ENCODE measurements at places on chromosomes 7 and 10.

GRCh38 chr10:7532723-7533498 is 122.1 kb upstream of the SFMBT2 start:
- no peak for DNase-seq

DNA sequence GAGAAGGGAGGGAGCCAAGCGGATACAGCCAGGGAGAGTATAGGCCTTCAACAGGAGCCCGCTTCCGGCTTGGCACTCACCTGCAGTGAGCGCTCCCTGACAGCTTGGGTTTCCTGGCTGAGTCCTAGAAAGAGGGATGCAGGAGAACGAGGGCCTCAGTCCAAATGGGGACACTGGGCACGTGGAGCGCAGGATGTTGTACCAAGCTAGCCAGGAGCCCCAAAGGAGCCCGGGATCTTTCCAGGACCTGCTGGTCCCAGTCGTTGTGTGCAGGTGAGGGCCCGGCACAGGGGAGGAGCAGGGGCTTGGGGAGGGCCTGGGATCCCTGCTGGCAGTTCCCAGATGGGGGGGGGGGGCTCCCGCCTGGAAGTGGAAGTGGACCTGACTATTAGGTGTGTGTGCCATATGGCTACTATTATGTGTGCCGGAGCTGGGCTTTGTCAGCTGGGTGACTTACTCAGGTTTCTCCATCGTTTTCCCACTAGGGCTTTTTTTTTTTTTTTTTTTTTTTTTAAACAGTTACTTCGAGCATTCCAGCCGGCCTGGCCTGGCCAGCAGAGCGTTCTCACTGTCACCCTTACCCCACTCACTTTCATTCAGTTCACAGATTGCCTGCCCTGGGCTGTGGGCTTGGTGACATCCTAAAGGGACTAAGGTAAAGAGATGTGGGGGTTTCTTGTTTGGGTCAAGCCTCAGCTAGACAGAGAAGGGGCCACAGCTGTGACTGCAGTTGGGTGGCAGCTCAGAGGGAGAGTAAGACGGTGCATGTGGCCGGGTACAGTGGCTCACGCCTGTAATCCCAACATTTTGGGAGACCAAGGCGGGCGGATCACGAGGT is 3.8 kb downstream of the AGAP3 start:
- no peak for DNase-seq

GRCh38 chr10:21238717-21239116 is 286.8 kb downstream of the SKIDA1 start:
- no peak for DNase-seq

- no peak for DNase-seq
These were observed 155.5 kb upstream of the PCBD1 start for GRCh38 chr10:71043858-71044257.

DNA sequence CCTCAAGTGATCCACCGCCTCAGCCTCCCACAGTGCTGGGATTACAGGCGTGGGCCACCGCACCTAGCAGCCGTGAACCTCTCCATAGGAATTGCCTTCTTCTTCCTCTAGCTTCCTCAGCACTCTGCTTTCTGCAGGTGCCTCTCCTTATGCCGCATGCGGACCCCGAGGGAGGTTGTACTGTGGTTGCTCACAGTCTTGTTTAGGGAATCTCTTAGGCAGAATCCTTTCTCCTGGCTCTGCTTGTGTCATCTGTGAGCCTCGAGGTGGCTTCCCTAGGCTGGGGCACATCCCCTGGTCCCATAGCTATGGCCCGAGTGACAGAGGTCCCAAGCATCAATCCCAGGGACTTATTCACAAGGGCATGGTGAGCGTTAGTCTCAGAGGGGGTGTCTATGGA is 33.2 kb upstream of the GIMAP8 start:
- DNase-seq: no peak

DNA sequence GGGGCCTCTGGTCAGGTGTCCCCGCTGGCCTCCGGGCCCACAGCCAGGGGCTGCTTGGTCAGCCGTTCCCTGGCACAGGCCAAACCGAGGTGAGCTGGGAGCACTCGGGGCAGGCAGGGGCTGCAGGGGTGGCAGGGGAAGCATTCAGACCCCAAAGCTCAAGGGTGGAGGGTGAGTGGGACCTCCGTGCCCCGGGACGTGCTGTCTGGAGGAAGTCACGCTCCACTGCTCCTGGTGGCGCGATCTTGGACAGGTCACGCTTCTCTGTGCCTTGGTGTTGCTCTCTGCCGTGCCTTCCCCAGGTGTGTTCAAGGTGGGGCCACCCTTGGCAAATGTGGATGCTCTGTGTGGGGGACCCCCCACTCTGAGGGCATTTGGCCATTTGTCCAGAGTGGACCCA is 24.6 kb upstream of the ELFN1 start:
- no peak for DNase-seq

DNA sequence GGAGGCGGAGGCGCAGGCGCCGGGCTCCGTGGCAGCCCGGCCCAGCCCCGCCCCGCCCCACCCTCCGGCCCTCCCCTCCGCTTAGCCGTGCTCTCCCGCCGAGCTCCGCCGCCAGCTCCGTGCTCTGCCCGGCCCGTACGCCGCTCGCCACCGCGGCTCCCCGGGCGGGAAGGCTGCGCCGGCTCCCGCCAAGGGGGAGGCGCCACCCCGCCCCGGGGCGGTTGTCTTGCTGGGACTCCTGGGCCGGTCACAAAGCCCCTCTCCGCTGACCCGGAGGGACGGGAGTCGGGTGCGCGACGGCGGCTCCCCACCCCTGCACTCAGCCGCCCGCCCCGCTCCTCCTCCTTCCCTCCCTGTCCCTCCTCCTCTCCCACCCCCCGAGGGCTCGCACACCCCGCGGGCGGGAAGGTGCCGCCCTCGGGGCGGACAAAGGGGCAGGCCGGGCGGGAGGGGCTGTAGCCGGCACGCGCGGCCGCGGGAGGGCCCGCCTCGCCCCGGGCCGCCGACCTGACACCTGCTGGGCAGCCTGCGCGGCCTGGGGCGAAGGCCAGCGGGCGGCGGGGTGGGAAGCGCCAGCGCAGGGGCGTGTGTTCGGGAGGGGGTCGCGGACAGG is 11.5 kb upstream of the SP8 start:
- no peak for DNase-seq

- DNase-seq: no peak
These were observed 261.4 kb upstream of the ZWINT start for GRCh38 chr10:56622335-56622973.

DNA sequence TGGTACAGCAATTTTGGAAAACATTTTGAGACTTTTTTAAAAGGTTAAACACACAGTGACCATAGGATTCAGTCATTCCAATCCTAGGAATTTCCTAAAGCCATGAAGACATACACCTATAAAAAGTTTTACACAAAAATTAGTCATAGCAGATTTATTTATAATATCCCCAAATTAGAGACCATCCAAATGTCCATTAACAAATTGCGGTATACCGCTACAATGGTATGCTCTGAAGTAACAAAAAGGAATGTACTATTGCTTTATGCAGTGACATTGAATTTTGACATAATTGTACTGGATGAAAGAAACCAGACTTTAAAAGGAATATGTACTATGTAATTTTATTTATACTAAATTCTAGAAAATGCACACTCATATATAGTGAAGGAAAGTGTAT is 362.8 kb downstream of the HGF start:
- no peak for DNase-seq

- no peak for DNase-seq
These were observed 224.0 kb upstream of the PLXDC2 start for GRCh38 chr10:19592276-19592675.

- no peak for DNase-seq
These were observed 60.3 kb upstream of the FOXP2 start for GRCh38 chr7:114354306-114354705.

DNA sequence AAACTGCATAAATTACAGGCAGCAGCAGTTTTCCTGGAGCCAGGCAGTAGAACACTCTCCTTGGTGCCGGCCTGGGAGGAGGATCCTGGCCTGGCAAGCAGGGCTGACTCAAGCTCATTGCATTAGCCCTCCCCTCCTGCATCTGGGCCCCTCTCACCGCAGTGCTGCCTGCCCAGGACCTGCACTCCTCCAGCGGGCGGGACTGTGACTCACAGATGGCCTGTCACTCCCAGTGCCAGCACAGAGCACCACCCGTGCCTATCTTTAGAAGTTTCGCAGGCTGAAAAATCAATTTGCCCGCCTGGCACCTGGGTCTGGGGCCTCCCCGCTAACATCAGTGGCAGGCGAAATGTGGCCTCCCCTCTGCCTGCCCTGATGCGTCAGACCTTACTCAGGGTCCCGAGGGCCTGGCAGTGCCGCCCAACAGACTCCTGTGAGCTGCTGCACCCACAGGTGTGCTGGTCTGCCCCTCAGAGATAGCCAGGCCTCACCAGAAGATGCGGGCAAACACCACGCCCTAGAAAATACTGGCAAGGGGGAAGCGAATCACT is 123.8 kb downstream of the KCNMA1 start:
- peak; percentile 76 for DNase-seq

DNA sequence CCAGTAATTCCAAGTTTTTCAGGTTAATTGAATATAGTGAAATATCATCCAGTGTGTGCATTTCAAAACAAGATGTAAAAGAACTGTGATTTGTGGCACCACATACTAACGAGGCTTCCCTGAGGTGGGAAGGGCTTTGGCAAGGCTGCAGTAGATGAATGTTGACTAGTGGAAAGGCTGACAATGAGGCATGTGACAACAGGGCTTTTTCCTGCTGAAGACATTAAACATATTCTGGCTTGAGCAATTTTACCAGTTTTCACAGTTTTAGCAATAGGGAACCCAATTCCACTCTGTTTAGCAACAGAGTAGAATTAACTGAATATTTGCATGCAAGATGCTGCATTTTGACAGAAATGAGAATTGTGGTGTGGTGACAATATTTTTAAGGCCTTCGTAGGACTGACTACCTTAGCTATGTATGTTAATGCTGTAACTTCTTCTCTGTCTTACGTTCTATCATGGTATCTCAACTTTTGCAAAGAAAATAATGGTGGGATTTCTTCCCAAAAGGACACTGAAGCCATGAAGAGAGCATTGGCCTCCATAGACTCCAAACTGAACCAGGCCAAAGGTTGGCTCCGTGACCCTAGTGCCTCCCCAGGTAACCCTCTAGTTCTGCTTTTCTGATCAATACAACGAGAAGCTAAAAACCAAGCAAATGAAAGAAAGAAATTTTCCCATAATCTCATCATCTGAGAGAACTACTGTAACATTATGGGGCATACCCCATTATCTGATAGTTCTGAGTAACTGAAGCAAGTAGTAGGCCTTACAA is 68.5 kb downstream of the AP3M1 start:
- DNase-seq: no peak

DNA sequence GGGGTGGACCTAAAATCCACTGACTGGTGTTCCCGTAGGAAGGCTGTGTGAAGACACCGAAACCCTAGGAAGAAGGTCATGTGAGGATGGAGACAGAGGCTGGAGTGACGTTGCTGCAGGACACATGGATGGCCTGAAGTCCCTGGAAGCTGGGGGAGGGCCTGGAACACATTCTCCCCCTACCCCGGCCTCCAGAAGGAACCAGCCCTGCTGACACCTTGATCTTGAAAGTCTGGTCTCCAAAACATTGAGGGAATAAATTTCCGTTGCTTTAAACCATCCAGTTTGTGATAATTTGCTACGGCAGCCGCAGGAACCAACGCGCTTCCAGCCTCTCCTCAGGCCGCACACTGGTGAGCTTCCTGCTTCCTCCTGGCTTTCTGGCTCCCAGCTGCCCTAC is 288.2 kb downstream of the GLRX3 start:
- no peak for DNase-seq

DNA sequence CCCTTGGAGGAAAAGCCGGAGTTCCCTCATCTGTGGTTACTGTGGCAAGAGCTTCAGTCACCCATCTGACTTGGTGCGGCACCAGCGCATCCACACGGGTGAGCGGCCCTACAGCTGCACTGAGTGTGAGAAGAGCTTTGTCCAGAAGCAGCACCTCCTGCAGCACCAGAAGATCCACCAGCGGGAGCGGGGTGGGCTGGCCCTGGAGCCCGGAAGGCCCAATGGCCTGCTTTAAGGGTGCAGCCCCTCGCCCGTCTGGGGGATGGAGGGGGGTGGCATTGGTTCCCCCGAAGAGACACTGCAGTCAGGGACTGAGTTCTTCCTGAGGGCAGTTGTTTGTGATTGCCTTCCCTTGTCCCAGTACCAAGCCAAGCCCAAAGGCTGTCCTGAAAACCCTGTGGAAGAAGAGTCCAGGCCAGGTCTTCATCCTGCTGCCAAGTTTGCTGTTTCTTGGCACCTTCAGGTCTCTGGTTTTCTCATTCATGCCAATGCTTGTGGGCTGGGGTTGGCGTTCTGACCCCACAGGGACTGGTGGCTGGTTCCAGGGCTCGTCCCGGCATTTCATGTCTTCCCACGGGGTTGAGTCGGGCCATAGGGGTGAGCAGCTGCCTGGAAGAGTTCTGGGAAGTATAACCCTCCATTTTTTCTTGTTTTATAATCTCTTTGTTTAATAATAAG is 7.7 kb upstream of the ZNF783 start:
- no peak for DNase-seq

DNA sequence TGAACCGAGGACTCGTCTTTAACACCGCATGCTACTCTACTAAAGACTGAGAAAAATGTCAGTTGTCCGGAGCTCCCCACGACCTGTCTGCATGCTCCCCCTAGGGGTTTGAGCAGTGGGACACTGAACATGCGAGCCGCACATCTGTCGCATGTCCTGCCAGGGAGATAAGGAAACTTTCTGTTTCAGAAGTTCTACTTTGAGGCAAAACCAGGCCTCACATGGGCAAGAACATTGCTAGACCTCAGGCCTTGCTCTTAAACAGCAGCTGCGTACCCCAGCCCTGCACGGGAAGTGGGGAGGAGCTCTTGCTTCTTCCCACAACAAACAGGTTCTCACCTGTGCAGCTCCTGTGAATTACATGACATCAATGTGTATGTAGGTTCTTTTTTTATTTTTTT is 30.3 kb upstream of the HERPUD2 start:
- no peak for DNase-seq

GRCh38 chr7:12281038-12281437 is 69.9 kb downstream of the TMEM106B start:
- DNase-seq: no peak

GRCh38 chr7:51455948-51456347 is 139.3 kb upstream of the COBL start:
- DNase-seq: no peak

- no peak for DNase-seq
These were observed 130.2 kb downstream of the COL28A1 start for GRCh38 chr7:7405461-7405860.

DNA sequence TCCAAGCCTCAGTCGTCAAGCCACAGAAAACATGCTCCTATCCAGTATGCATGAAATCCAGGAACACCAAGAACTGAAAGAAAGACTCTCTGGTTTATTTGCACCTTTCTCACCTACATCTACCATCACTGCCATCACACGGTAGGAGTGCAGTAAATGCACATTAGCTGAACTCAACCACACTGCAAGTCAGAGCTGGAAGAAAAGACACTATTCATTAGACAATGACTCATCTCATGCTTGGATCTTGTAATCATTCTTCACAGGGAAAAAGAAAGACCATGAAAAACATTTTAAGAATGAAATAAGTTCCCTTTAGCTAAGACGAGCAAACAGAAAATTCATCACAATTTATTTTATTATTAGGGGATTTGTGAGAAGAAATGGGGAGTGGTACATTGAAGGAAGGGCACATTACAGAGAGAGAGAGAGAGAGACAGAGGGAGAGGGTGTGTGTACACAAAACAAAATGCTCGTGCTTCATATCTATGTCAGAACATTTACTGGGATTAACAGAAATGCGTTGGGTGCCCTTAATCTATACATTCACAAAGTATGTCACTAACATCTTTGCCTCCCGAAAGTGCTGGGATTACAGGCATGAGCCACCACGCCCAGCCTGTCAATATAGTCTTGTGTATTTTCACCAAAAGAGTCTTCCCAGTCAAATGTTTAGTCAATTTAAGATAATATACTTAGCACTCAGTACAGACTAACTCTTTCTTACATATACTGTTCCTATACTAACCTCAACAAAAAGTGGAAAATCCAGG is 324.9 kb downstream of the PARD3 start:
- DNase-seq: no peak

GRCh38 chr10:46293228-46293627 is 6.4 kb downstream of the ANTXRL start:
- no peak for DNase-seq

Measured in head of caudate nucleus (tissue), 42 donors.